ENCODE measurements at places on chromosomes 5 and 9. TPM values are rescaled to one million over a fixed set of nuclear protein-coding genes. Genes with fewer than 3 reads are reported as not detected.

BTNL8 gene
- not detected for total RNA-seq

POU4F3 gene
- 0.11 TPM for total RNA-seq

SGCD gene
- 106 TPM for total RNA-seq

- DNase-seq: no peak
Measured at GRCh38 chr5:59887274-59887673, 6.3 kb downstream of the PDE4D start.

DNA sequence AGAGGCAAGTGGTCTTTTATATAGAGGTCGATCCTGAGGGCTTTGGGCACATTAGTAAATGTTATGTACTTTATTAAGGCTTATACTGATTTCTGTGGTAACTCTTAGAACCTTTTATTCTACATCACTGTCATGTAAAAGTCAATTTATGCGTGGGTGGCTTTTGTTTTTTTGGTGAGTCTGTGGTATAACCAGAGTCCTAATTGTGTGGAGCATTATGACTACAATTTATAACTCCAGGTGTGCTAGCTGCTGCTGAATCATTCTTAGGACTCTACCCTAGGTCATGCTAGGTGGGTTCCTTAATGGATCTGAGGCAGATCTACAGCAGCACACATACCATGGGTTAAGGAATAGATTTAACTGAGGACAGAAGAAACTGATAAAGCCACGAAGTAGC is 33.9 kb upstream of the KCNN2 start:
- DNase-seq: no peak

- DNase-seq: no peak
Measured at GRCh38 chr5:66906021-66906420, 290.6 kb downstream of the CD180 start.

DNA sequence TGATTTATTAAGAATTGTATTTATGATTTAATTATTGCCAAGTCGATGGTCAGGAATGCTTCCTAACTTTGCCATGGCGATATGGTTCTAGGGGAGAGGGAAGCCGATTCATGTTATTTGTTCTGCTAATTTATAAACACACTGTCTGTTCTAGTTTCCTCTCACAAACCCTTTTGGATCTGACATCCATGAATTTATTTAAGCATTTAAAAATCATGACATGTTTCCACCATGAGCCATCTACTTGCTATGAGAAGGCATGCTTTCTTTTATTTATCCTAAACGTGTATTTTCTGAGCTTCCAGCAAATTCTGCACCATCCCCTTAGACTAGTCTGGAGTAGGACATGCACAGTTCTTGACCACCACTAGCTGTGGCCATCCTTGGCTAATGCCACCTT is 136.6 kb upstream of the STC2 start:
- DNase-seq: no peak

DNA sequence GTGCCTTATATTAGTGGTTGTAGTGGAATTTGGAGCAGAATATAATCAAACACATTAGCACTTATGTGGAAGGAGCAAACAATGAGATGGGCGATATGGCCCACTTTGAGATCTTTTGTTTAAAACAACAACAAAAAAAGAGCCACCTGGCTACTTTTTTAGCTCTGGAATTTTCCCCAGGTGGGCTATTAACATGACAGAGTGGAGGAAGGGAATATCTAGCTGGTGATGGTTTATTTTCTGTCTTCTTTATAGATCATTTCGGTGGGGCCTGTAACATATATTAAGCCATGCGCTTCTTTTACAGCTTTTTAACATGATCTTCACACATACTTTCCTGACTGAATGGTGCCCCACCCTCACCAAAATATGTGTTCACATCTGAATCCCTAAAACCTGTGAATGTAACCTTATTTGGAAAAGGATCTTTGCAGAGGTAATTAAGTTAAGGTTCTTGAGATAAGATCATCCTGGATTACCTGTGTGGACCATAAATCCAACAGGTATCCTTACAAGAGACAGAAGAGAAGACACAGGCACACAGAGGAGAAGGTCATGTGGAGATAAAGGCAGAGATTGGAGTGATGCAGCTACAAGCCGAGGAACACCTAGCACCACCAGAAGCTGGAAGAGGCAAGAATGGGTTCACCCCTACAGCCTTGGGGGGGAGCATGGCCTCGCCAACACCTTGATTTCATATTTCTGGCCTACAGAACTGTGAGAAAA is 16.6 kb upstream of the ENTREP1 start:
- DNase-seq: no peak

DNA sequence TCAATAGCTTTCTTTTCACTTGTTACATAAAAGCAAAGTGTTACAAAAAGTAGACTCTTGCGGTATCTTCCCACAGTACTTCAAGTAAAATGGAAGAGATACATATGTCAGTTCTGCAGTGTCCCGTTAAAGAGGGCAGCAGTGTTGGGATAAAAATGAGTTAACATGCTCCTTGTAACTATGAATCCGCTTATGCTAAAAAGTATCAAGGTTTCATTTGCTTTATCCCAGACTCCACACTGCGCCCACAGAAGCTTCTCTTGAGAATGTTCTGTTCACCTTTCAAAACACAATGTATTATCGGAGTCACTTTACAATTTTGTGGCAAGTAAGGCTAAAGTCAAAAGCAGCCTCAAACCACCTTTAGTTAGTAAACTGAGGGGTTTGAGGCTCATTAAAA is 790 bp downstream of the PTAR1 start:
- no peak for DNase-seq

DNA sequence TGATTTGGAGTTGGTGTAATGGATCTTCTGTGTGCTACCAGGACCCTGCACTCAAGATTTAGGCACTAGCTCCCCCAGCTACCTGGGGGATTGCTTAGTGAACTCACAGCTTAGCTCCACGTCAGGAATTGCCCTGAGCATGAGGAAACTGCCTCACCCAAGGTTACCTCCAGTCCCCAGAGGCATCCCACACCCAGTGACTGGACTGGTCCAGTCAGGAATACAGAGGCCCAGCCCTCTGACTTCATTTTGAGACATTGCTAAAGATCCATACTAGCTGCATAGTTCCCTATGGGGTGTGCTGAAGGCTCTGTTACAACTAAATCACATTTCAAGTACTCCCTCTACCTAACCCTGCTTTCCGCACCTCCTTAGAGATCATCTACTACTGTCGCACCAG is 364.7 kb downstream of the EFNA5 start:
- no peak for DNase-seq

DNA sequence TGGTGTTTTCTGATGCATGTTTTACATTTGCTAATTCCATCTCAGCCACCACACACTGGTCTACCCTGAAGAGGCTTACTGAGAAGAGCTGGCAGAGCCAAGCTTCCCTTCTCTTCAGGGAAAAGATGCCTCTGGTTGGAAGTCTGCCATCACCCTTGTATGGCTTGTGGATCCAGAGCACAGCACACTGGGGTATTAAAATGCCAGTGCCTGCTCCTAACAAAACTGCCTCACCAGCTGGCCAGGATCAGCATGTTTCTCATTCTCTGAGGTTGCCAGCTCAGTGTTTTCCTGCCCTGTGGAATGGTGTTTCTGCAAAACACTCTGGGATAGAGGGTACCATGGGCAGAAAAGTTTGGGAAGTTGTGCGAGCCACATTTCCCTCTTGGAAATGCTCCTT is 31.6 kb upstream of the ZNF618 start:
- DNase-seq: no peak

DNA sequence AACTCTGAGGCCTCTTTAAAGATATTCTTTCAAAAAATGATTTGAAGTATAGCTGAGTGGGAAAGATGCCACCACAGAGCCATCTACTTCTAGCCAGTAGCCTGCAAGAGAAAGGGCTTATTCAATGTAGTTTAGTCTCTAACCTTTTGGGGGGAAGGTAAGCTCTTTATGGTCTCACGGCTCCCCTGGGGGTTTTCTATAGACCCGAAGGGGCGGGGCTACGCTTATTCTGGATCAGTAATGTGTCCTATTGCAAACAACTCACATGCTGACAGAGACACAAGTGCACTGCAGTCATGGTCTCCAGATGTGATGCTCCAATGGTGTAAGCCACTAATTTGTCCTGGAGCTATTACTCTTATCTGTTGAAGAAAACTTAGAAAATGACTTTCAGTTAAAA is 53.4 kb upstream of the RPS23 start:
- no peak for DNase-seq

- no peak for DNase-seq
Measured at GRCh38 chr5:98275980-98276379, 497.5 kb upstream of the RGMB start.

GRCh38 chr5:118946138-118946800 is 42.1 kb downstream of the DTWD2 start:
- DNase-seq: no peak

DNA sequence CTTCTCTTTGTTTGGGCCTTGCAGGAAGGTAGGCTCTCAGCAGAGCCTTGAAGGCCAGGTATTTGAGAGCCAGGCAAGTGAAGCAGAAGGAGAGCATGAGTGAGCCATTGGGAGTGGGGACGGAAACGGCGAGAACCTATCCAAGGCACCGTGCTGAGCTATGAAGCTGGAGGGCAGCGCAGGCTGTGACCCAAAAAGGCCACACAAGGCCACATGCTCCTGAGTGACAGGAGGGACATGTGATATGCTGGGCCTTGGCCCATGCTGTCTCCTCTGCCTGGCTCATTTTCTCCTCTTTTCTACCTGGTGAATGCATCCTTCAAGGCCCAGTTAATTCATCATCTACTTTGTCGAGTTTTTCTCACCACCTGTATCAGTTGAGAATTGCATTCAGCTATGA is 136.3 kb downstream of the PALM2AKAP2 start:
- DNase-seq: no peak

DNA sequence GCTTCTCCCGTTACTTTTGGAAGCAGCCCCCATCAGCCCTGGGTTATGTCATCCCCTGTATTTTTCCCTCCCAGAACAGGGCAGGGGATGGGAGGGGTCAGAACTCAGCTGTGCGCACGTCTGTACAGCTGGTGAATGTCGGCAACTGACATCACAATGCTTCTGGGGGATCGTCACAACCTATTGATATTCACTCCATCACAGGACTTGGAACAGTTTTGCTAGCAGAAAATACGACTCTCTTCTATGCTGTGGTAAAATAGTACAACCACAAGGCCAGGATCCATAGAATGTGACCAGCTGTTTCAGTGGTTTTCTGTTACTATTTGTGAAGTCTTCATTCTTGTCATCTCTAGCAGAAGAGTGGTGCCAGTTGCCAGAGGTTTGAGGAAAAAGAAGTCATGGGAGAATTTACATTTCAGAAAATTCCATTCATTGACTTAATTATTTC is 77.1 kb upstream of the KLF4 start:
- no peak for DNase-seq

DNA sequence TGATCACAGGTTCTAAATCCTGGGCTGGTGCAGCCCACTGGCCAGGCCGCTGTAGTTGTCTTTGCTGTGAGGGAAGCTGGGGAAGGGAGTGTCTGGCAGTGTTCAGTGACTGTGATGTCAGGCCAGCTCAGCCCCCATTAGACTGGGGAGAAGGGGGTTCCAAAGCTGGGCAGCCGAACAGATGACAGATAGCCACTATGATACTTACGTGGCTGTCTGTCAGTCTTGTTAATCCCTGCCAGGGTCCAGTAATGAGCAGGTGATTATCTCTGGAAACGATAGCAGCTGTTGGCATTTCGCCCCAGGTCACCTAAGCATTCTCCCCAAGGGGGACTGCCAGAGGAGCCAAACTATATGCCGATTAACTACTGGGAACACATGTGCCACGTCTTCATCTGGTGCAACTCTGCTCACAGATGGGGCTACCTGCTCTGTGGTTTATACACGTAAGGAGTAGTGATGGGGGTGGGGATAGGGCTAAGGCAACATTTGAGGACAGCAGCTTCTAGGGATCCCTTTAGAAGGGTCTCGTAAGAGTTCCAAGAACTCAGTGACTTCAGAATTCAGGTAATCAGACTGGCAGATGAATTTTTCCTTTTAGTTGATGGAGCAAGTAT is 396.3 kb downstream of the KDM4C start:
- DNase-seq: no peak

DNA sequence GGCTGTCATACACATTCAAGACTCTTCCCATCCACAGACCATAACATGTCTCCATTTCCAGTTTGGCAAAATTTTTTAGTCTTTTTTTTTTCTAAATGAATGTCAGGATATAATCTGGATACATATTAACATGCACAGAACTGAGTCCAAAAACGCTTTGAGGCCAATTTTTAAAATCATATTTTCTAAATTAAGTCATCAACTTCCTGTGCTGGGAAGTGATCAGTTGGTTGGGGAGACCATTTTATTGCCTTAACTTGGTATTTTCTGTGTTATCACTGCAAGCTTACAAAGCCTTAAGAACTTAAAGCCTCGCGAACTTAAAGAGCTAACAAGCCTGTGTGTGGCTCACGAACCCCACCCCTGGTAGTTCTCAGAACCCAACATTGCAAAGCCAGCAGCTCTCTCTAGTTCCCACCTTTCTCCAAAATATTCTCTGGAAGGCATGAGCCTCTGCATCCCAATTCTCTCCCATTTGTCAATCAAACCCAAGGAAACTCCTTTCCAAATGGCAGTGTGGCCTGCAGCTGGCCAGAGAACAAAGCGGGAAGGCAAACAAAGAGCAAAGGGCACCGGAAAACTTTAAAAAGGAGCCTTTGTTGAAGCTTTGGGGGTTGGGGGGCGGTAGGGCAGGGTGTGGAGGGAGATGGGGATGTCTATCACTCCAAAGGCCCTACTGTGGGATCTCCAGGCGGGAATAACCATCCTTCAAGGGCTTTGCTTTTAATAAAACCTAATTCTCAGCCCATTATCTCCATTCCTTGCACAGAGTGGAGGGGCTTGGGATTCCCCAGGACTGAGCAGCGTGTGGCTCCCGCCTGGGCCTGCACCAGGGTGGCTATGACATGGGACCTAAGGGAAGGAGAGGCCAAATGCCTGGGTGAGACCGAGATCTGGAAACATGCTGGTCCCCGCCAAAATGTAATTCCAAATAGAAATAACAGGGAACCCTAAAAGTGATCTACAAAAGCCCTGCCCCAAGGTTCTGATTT is 65.0 kb downstream of the ROR2 start:
- DNase-seq: no peak

GRCh38 chr9:98967257-98967656 is 23.6 kb downstream of the COL15A1 start:
- DNase-seq: no peak

DNA sequence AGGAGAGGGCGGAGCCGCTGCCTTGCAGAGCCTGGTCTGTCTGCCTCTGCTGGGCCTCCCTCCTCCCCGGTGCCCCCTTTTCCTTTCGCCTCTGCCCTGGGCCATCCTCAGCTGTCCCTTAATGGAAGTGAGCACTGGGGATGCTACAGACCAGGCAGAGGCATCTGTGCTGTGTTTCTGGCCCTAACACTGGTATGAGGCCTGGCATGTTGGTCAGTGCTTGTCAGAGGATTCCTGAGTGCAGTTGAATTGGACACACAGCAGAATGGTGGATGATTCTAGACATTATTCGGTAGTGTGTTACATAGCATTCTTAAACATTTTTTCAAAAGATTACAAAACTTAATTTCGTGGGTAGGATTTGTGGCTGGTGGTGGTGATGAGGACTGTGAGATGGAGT is 88.6 kb downstream of the EHMT1 start:
- no peak for DNase-seq

DNA sequence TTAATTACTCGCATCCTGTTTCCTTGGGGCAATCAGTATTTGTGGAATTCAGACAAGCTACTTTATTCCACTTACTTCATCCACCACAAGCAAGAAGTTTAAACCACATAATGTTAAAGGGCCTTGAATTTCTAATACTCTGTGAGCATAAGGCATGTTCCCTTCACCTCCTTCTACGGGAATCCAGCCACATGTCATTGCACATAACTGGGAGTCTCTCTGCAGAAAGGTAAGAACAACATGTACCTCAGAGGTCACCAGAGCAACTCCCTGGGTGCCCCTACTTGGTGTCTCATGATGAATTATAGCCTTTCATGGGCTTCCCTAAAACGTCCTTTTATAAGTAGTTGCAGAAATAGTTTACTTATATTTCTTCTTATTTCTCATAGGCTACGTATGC is 553.2 kb downstream of the DTWD2 start:
- no peak for DNase-seq

- no peak for DNase-seq
Measured at GRCh38 chr5:111572561-111572960, 60.2 kb upstream of the STARD4 start.
